ENCODE measurements at places on chromosomes 2 and 18. TPM values are rescaled to one million over a fixed set of nuclear protein-coding genes. Genes with fewer than 3 reads are reported as not detected.

The REG3A gene
- total RNA-seq: not detected

DNA sequence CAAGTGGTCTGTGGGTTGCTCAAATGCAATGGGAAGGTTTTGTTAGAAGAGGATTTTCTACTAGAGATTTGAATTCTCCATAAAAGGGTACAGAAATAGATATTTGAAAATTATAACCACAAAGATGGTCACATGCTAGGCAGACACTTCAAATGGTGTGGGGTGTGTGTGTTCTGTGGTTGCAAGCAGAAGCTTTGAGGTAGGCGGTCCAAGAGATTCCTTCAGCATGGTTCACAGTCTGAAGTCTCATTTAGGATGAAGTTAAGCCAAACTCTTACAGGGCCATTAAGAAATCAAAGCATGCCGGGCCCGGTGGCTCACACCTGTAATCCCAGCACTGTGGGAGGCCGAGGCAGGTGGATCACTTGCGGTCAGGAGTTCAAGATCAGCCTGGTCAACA, 38.3 kb upstream of the RMDN2 start:
- no peak for DNase-seq

The DCTN1 gene
- total RNA-seq: 201 TPM

GRCh38 chr2:158994920-158995676, 26.7 kb downstream of the TANC1 start:
- DNase-seq: no peak

DNA sequence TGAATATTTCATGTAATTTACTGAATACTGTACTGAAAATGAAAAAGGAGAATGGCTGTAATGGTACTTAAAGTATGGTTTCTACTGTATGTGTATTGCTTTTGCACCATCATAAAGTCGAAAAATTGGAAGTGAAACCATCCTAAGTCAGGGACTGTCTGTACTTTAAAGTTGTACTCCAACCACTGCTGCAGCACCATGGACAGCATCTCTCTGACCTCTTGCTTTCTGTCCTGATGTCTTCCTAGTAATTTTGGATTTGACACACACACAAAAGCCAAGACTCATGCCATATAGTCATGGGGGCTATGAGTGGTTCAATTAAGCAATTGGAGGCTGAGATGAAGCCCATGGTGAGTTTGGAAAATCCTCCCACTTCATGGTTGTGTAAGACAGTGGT, 256.3 kb upstream of the PKDCC start:
- peak; percentile 18 for DNase-seq

Data from left ventricle myocardium inferior (tissue), 1 donor.